Kidney (tissue), 22 donors: ENCODE measurements at places on chromosomes 3 and 15. TPM values are rescaled to one million over a fixed set of nuclear protein-coding genes. Genes with fewer than 3 reads are reported as not detected.

ACKR2 gene
- 0.86 TPM for polyA plus RNA-seq

DNA sequence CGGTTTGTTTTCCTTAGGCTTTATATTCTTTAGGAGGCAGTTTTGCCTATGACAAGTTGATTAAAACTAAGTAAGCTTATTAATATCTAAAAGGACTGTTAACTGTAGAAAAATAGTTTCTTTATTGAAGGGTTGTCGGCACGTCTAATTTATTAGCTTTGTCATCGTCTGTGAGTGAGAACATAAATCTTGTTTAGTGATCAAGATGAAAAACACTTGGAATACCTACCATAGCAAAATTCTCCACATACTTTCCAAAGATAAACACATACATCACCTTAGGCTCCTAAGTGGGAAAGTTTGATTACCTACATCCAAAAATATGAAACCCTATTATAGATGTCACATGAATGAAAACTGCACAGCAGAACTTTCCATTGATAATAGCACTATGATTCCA is 139.1 kb upstream of the BNIP2 start:
- no peak for DNase-seq

DNA sequence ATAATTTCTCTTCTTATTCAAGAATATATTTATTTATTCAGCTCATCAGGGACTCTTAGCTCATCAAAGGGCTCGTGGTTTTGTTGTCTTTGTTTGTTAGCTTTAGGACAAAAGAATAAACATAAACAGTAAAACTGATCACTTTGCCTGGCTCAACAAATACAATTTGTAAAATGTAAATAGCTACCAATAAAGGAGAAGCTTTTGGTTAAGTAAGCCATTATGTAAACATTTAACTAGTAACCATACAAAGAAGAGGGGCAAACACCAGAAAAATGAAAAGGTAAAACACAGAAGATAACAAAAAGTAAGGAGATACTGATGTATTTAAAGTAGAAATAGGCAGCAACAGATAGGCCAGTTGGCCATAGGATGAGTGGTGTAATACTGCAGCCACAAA is 761.7 kb downstream of the ROBO1 start:
- DNase-seq = no peak

GRCh38 chr15:99480016-99480810 is 85.6 kb upstream of the MEF2A start:
- DNase-seq = no peak

GLDN gene
- 0.71 TPM for polyA plus RNA-seq

GRCh38 chr3:128413413-128414205 is 53.1 kb downstream of the DNAJB8 start:
- no peak for DNase-seq

- DNase-seq = no peak
These were observed 521.2 kb downstream of the RBMS3 start for GRCh38 chr3:29802057-29802456.

DNA sequence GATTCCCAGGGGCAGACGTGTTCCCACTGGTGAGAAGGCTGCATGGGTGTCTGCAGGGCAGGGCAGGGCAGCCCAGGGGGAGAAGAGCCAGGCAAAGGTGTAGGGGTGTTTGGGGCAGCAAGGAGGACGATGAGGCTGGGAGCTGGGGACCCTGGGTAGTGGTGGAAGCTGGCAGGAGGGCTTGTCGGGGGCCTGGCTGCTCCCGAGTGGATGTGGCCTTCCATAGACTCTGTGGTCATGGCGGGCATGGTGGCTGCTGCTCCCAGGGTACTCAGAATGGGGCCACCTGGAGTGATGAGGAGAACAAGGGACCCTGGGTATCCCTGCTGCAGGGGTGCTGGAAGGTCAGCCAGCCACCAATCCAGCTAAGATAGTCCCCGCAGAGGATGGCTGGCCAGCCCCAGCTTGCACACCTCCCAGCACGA is 107.5 kb downstream of the WNT7A start:
- DNase-seq = no peak

DNA sequence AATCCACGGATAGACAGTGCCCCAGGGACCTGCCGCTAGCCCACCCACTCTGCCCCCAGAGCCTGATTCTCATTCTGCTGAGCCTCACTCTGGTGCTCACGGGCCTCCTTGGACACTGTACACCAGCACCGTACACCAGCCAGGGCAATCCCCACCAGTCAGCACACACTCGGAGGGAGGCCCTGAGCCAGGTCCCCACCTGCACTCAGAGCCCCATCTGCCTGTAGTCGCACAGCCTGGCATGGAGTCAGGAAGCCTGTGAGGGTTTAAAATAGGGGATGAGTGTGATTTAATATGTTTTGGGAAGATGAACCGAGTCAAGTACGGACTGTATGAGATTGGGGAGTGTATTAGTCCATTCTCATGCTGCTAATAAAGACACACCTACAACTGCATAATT is 223.0 kb downstream of the SLCO3A1 start:
- DNase-seq = no peak

DNA sequence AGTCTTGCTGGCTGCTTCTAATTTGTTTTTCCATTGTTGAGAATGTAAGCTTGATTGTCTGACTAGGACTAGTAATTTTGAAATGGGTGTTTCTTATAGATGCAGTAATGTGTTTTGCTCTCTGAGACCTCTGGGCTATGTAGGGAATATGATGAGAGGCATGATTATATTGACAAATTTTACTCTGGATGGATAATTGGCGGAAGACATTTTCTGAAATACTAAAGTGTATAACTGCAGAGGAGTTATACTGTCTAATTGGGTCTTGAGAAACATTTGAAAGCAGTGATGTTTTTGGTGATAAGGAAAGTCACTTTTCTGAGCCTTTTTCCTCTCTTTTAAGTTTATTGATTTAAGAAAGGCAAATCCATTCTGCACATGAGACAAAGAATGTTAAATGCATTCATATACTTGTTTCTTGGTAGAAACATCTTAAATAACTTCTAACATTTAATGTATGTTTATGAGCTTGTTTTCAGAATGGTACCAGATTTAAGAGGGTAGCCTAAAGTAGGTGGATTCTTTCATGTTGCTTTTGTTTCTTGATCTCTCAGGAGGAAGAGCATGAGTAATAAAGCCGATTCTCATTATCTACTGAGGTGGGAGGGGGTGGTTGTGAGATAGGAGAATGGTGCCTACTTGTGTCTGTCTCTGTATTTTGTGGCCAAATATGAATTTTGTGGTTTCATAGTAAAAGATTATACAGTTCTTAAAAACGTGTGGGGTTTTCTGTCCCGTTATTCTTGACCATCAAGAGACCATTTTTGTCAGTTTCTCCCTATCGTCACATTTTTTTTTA is 2.0 kb downstream of the ATP2C1 start:
- DNase-seq = no peak

GRCh38 chr3:89165636-89166263 is 58.3 kb downstream of the EPHA3 start:
- DNase-seq = no peak

SERINC4 gene
- 0.47 TPM for polyA plus RNA-seq
